CD4-positive, alpha-beta T cell treated with Interleukin-17A for 1 hour (primary cell): ENCODE measurements at places on chromosomes 11 and 22.

DNA sequence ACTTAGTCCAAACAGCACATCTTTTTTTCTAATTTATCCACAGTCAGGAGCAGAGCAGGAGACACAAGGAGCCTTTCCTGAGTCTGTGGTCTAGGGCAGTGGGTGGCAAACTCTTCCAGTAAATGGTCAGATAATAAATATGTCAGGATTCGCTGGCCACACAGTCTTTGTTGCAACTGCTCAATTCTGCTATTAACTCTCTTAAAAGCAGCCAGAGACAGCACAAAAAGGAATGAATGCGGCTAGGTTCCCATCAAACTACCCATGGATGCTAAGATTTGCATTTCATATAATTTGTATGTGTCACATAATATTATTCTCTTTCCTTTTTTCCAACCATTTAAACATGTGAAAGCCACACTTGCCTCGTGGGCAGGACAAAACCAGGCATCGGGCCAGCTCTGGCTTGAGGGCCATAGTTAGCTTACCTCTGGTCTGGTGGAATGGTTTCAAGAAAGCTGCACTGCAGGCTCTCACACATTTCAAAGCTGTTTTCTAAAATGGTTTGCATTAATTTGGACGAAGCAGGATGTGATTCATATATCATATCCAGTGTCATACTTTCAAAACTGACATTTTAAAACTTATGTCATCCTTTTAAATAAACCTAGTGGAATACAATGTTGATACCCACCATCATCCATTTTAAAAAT, 64.7 kb upstream of the CD5 start:
- DNase-seq: no peak

DNA sequence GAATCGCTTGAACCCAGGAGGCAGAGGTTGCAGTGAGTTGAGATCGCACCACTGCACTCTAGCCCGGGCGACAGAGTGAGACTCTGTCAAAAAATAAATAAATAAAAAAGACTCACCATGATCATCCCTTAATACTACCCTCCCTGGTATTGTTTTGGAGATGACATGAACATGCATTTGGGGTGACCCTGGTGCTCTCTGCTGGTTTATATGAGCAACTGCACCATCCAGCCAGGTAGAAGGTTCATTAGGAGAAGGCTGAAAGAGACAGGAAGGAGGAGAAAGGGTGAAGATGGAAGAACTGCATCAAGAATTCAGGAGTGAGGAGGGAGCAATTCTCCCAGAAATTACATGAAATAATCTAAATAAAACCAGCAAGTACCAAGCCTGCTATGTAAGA, 37.8 kb downstream of the SLC5A1 start:
- peak; percentile 47 for DNase-seq

DNA sequence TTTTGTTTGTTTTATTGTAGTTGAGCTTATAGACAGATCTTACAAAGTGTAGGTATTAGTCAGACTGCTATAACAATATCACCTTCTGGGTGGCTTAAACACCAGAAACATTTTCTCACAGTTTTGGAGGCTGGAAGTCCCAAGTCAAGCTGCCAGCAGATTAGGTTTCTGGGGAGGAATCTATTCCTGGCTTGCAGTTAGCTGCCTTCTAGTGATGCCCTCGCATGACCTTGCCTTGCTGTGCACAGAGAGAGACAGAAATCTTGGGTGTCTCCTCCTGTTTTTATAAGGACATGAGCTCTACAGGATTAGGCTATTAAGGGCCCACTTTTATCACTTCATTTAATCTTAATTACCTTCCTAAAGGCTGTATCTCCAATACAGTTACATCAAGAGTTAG, 1635.2 kb downstream of the FAM181B start:
- no peak for DNase-seq

- DNase-seq: no peak
Observed at GRCh38 chr11:132158091-132158490, 787.7 kb downstream of the NTM start.

- DNase-seq: peak; percentile 47
Observed at GRCh38 chr11:122668562-122669090, 13.1 kb downstream of the UBASH3B start.

GRCh38 chr11:111193924-111194490, 51.5 kb upstream of the POU2AF2 start:
- no peak for DNase-seq

DNA sequence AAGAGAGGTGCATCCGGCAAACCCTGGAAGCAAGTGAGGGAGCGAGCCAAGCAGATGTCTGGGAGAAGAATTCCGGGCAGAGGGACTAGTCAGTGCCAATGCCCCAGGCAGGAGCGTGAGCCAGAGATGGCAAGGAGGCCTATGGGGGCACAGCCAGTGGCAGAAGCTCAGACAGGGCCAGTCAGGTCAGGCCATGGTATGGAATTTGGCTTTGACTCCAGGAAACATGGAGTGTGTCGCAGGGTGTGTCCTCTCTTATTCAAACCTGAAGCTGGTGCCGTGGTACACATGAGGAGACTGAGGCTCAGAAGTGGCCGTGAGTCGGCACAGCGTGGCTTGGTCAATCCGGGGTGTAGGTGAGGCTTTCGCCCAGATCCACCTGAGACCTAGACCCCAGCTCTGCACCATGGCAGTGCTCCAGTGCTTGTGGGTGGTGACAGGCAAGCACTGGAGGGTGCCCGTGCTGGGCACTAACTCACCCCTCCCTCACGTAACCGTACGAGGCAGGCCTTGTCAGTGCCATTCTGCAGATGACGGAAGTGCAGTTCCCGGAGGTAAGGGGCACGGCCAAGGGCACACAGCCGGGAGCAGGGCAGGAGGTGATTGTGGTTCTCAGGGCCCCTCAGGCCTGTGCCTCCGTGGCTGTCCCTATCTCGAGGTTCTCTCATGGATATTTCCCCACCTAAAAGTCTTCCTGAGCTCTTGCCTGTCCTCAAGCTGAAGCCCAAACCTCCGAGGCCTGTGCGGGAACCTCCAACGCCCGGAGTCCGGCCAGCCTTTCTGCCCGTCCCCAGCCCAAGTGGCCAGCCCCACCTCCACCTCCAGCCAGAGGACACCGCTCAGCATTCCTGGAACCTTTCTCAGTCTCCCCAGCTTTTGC, 10.6 kb upstream of the SPI1 start:
- no peak for DNase-seq

- DNase-seq: no peak
Observed at GRCh38 chr11:40219401-40219800, 1240.1 kb downstream of the LRRC4C start.

DNA sequence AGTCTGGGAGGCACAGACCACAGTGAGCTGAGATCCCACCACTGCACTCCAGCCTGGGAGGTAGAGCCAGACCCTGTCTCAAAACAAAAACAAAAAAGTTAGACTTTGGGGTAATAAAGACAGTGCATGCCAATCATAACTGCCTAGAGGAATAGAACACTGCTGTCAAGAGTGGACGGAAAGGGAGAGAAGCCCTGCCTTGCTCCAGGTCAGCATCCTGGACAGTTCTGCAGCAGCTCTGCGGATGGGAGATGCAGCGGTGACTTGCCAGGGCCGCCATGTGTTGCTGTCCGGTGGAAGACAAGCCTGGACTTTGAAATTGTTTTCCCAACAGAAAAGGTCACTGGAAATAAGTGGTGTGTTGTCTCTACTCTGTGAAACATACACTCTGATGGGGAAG, 618.2 kb downstream of the TBC1D22A start:
- DNase-seq: no peak

GRCh38 chr11:101030692-101031091, 98.9 kb downstream of the PGR start:
- no peak for DNase-seq

DNA sequence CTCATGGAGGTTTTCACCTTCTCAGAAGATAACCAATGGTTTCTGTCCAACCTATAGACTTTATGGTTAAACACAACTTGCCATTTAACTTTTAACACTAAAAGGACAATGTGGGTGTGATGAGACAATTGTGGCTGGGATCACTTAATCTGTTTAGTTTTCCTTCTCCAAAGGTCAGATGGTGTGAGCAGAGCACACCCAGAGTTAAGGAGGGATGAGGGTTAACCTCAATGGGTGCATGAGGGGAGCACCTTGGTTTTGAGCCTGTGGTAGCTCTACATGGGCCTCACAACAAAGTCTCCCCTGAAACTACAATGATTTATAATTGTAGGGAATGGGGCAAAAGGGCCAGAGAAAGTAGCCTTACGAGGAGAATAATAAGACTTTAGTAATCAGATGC, 28.9 kb upstream of the CHRM4 start:
- DNase-seq: no peak

GRCh38 chr11:44785856-44786607, 59.3 kb downstream of the TSPAN18 start:
- DNase-seq: no peak

- no peak for DNase-seq
Observed at GRCh38 chr11:126080161-126080941, 17.7 kb upstream of the CDON start.

GRCh38 chr11:35088226-35088625, 50.7 kb upstream of the CD44 start:
- no peak for DNase-seq

DNA sequence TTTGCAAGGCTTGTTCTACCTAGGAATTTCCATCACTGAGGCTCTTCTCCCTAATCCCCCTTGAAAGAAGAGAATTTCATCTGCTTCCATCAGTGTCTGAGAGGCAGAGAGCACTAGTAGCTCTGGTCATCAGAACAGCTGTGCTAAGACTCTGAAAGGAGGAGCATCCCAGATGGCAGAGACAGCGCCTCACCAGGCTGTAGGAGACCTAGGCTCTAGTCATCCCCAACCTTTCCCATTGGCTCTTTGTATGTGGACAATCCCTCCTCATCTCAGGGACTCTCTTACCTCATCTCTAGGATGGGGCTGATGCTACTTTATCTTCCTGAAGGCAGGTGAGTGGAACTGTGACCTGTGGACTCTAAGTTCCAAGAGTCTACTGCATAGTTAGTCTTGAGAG, 8.8 kb upstream of the OR9I1 start:
- no peak for DNase-seq

- no peak for DNase-seq
Observed at GRCh38 chr11:69357458-69358397, 63.8 kb downstream of the MYEOV start.

- no peak for DNase-seq
Observed at GRCh38 chr11:75603791-75604736, 42.0 kb downstream of the SERPINH1 start.

- peak; percentile 61 for DNase-seq
Observed at GRCh38 chr22:40345815-40346184, 500 bp upstream of the ADSL start.

DNA sequence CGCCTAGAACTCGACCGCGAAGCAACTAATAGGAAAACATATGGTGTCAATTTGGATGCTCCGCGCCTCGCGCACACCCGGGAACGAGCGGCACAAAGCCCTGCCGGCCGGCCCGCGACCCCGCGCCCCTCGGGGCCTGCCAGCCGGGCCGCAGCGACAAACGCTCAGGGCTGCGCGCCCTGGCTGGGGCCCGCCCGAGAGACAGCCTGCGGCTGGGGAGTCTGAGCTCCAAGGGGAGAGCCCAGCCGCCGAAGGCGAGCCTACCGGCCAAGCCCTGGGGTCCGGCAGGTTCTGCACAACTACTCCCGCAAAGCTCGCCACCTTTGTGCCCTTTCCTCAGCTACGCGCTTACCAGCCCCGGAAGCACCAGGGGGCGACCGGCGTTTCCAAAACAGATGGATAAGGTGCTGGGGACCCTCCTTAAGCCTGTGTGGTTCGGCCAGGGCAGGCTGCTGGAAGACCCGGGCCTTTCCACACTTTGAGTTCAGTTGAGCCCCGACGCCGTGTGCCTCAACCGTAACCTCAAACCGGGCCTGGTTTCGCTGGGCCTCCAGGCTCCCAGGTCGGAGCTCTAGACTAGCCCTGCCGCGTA, 6.0 kb downstream of the PAX6 start:
- DNase-seq: no peak

DNA sequence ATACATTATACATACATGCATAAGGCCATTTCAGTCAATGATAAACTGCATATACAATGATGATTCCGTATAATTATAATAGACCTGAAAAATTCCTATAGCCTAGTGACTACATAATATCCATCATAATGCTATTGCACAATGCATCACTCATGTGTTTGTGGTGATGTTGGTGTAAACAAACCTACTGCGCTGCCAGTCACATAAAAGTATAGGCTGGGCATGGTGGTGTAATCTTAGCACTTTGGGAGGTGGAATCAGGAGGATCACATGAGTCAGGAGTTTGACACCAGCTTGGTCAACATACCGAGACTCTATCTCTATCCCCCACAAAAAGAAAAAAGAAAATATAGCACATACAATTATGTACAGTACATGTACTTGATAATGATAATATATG, 163.7 kb upstream of the DDI1 start:
- DNase-seq: no peak

- no peak for DNase-seq
Observed at GRCh38 chr11:75096456-75097172, at the start of gene OR2AT4. TSS of gene OR2AT4 (minus strand) at chr11:75096876.

GRCh38 chr11:35487532-35488078, 37.8 kb downstream of the PAMR1 start:
- DNase-seq: no peak

GRCh38 chr22:35622191-35622913, 5.2 kb upstream of the MB start:
- no peak for DNase-seq

DNA sequence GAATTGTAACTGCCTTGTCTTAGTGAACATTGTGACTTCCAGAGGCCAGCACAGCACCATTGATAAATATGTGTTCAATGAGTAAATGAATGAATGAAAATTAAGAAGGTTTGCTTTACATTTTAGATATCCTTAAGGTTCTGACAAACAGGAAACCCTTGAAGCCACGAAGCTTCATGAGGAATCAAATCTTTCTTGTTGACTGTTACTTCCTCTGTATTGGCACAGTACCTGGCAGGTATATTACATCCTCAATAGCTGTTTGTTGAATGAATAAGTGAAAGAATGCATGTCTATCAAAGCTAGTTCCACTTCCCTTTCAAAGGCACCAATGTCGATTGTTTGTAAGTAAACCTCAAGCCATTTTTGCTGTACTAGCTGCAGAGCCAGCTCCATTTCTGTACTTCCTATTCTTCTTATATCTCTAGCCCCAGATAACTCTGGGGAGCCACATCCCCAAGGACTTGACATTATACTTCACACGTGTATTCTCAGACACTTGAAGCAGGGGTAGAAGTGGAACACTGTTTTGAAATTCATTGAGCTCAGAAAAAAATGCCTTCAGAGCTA, 140.3 kb upstream of the RAG2 start:
- no peak for DNase-seq

GRCh38 chr22:37925767-37926166, 19.7 kb downstream of the MICALL1 start:
- no peak for DNase-seq

DNA sequence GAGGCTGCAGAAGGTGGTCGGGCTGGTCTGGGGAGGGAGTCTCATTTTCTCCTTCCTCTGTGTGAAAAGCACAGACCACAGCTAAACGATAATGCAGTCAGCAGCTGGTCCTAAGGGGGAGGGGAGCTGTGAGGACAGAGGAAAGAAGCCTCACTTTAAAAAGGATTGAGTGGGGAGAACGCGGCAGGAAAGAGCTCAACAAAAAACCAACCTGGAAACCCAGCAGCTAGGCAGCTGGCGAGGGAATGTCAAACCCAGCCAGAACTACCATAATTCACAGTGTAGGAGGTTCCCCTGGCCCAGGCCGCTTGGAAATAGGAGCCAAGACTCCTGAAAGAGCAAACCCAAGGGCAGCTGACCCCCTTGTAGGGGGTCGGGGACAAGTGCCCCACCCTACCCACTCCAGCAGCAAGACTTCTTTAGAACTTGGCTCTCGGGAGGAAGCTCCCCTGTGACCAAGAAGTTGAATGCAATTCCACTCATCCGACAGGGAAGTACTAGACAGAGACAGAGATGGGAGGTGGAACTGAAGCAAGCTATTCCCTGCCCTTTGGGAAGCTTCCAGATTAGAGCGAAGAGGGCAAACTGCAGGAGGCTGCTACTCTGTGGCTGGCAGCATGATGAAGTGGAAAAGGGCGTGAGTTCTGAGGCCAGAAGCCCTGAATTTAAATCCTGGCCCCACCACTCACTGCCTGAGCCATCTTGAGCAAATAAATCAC, 16.5 kb upstream of the DGKZ start:
- DNase-seq: no peak
